ENCODE measurements at places on chromosomes 6 and 20.
A peak's percentile ranks its signal among the peaks of the same experiment; 100 is the strongest.

DNA sequence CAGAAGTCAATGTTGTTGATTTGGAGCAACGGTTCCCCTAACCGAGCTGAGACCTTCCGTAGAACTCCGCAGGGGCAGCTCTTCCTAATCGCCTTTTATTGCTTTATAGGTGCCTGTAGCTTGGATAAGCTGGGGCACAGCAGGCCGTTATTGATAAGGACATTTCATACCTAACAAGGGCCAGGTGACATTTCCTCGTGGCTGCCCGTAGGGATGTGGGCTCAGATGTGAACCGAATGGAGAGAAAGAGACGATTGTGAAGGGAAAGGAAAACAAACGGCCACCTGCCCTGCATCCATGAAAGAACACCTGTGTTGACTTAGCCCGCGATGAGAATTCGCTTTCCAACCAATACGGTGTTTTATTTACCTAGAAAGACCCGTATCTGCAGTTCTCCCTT is 53.3 kb upstream of the DACT2 start:
- no peak overlapping the region for H3K4me3 ChIP-seq
- no peaks in the 10 kb centered on the region for H3K4me1 ChIP-seq
- DNase-seq: no peak
- no peak overlapping the region for H3K27ac ChIP-seq

DNA sequence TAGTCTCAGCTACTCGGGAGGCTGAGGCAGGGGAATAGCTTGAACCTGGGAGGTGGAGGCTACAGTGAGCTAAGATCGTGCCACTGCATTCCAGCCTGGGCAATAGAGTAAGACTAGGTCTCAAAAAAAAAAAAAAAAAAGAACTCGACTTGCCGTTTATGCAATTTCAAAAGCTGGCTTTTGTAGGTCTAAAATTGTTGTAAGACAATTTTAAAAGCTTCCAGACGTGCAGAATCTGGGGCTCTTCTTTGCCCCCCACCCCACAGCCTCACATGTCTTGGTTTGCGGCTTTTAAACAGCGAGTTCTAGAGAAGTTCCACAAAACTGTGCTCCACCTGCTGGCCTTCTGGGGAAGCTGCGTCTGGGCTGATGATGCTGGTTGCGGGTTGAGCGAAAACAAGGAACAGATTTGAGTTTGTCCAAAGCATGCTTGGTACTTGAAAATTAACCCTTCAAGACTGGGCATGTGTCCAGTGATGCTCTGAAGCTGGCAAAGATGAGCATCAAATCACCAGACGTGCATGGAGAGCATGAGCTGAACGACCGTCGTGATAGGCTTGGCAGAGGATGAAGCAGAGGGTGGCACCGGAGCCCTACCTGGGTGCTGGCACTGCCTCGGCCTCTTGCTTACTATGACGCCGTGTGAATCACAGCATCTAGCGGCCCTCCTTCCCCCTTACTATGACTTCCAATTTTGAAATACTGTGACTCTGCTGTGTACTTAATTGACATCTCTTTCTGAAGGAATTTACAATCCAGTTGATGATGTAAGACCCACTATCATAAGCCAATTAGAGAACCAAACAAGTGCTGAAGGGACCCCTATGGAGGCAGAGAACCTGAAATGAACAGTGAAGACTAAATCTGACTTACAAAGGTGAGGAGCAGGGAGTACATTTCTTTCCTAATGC is 171.4 kb downstream of the GMPR start:
- H3K27me3 ChIP-seq: no peaks in the 10 kb centered on the region
- no peak overlapping the region for H3K27ac ChIP-seq

- no peaks in the 10 kb centered on the region for H3K36me3 ChIP-seq
- peaks cover 46% of the 10 kb centered on the region for H3K27me3 ChIP-seq
- H3K27ac ChIP-seq: peak overlapping the region; percentile 48
These were observed 10.7 kb downstream of the MAFB start for GRCh38 chr20:40678286-40678875.

GRCh38 chr20:46113113-46113470 is 5.0 kb upstream of the CD40 start:
- DNase-seq: no peak
- peaks cover 5% of the 10 kb centered on the region for H3K27me3 ChIP-seq
- H3K36me3 ChIP-seq: no peaks in the 10 kb centered on the region
- no peak overlapping the region for H3K4me3 ChIP-seq
- no peak overlapping the region for H3K27ac ChIP-seq

DNA sequence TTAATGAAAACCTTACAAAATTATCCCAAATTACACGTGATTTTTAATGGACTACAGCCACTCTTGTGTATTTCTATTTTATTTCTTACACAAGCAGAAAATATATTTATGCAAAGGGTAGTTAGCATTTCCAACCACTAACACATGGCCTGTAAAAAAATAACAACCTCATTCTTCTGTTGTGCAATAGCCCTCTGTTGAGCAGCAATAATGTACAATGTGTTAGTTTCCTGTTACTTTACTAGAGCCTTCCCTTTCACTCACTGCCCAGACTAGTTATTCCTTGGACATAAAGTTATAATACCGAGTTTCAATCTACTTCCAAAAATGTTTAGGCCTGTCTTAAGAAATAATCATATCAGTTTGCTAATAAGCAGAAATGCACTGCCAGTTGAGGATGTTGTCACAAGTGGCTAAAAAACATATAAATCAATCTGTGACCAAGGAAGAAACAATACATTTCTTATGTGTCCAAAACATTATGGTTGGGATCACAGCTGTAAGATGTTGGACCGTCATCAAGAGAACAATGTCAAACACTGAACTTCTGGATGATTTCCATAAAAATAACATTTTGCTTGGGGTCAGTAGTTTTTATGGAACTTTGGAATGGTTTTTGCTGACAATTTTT is 73.6 kb upstream of the RNF146 start:
- peak overlapping the region; percentile 9 for H3K27ac ChIP-seq
- no peaks in the 10 kb centered on the region for H3K4me1 ChIP-seq
- no peaks in the 10 kb centered on the region for H3K36me3 ChIP-seq
- H3K27me3 ChIP-seq: no peaks in the 10 kb centered on the region
- DNase-seq: no peak

DNA sequence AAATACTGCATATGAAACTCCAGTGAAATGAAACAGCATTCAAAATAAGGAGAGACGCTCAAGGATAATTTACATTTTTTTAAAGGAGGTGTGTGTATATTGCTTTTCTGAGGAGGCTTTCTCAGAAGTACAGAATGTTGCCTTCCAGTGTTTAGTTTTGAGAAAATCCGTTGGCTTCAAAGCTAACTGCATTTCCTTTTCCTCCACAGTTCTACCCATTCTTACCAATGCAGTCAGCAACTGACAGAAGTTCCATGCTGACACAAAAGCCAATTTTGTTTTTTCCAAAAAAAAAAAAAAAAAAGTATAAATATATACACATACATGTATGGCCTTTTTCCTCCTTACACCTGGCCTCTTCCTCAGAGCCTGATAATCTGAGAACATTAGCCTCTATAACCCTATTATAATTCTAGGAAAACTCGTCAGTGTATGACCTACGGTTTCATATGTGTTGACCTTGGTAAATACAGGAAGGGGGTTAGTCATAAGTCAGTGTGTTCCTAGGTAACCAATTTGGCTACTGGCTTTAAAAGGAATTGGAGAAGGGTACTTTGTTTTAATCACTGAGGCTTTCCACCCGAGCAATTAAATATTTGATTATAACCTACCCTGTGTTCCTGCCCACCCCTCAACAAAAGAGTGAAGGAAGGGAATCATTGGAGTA is 24.2 kb downstream of the MGME1 start:
- peaks cover 3% of the 10 kb centered on the region for H3K4me1 ChIP-seq
- H3K4me3 ChIP-seq: no peak overlapping the region
- H3K36me3 ChIP-seq: peaks cover 35% of the 10 kb centered on the region
- peak overlapping the region; percentile 73 for H3K27ac ChIP-seq
- no peaks in the 10 kb centered on the region for H3K27me3 ChIP-seq
- DNase-seq: no peak

Measured in spleen (tissue), 13 donors.